ENCODE measurements at places on chromosomes 12 and 14.

DNA sequence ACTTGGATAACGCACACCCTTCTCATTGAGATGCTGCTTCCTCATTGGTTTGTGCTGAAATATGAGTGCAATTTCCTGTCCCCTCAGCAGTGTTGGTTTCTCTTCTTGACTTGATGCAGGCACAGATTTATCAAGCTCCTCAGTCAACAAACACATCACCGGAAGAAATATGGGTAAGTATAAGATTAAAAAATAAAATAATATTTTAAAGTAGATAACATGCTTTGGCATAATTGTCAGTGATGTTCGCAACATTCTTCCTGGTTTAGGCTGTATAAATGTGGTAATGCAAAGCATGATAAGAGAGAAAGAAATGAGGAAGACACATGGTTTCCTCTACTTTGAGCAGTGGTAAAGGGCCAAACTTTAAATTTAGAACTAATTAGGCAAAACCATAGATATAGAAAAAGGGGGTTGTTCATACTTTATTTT, at the start of gene GPR65:
Gene GPR65, plus strand, starts transcription at position 86 of the 432 bp plus-strand sequence. CDS start 5,713 bp downstream, outside the sequence.
- DNase-seq: no peak

DNA sequence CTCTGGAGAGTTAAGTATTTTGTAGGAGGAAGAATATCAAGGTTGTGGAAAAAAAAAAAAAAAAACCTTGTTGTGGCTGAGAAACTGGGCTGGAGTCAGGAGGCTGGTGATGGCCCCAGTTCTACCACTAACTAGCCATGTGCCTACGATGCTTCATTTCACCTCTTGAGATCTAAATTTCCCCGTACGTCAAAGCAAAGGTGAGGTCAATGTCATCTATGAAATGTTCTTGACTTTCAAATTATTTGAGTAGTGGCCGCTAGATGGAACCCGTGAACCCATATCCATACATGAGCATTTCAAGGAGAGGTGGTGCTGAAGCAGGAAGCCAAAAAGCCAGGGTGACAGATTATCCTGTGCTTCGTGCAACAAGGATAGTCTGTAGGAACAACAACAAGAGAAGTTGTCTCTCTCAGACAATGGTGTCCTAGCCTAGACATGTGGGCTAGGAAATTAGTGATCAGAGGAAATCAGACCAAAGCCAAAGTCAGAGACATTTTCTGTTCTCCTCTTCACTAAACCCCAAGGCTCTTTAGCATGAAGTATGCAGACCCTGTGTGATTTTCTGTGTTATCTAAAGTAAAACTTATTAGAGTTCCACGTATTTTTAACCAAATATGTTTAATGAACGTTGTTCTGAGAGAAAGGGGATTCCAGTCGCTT, 95.5 kb upstream of the ETV6 start:
- no peak for DNase-seq

DNA sequence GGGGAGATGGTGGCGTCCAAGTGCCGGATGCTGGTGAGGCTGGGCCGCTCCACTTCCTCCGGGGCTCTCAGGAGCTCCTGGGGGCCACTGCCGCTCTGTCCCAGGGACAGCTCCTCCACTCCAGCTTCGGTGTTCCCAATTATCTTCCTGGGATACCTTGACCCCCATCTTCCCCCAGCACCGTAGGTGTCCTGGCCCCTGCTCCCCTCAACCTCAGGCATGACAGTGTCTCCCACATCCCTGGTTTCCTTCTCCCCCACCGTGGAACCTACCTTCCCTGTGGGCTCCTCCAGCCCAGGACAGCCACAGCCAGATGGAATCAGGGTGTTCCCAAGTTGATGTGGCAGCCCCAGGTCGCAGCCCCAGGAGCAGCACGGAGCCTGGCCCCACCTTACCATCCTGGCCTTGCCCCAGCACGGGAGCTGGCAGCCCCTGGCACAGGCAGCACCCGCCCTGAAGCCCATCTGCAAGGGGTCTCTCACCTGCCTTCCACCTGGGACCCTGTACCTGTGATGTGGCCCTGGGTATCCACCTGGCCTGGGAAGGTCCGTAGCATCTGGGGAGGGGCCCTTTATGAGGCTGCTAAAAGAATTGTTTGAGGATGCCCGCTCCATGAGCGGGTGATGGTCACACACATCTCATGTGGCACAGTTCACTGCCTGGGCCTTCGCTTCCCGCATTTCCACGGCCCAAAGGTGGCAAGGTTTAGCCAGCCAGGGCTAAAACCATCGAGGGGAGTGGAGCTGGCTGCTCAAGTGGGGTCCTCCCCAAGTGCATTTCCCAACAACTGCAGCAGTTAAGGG, 4.1 kb downstream of the TMEM121 start:
- DNase-seq: no peak

GRCh38 chr12:130514149-130514551, 176.5 kb downstream of the PIWIL1 start:
- DNase-seq: no peak

DNA sequence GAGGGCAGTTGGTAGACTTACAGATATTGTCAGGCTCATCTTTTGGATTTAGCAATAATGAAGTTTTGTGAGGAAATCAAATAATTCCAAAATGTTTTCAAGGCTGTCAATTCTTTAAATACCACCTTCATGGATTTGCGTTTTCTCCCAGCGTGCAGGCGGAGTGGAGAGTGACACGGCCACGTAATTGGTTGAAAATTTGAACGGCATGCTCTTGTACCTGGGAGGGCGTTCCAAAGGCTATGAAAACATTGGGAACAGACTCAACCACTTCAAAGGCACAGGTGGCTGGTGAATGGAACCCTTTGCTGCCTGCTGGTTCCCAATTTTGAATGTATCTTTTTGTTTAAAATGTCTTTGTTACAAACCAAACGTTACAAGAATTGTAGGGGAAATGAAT, 12.4 kb downstream of the SMIM41 start:
- no peak for DNase-seq

- DNase-seq: no peak
Observed at GRCh38 chr12:53227341-53227740, 4.7 kb downstream of the RARG start.

- DNase-seq: no peak
Observed at GRCh38 chr12:99758997-99759396, 111.4 kb downstream of the GARIN6 start.

DNA sequence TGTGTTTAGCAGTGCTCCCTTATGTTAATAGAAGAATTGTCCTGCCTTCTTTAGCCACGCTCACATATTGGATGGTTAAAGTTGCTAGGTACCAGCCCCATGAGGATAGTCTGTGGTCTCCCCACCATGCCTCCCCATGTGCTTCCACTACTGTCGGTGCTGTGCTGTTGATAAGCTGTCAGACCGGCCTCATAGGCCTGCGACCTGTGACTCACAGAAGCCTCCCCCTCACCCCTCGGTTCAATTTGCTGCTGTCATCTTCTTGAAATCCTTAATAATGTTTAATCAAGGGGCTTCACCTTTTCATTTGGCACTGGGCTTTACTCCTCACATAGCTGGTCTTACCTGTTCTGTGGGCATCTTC, 227.2 kb downstream of the NPAS3 start:
- DNase-seq: no peak

- no peak for DNase-seq
Observed at GRCh38 chr12:713281-713875, 39.0 kb upstream of the WNK1 start.

DNA sequence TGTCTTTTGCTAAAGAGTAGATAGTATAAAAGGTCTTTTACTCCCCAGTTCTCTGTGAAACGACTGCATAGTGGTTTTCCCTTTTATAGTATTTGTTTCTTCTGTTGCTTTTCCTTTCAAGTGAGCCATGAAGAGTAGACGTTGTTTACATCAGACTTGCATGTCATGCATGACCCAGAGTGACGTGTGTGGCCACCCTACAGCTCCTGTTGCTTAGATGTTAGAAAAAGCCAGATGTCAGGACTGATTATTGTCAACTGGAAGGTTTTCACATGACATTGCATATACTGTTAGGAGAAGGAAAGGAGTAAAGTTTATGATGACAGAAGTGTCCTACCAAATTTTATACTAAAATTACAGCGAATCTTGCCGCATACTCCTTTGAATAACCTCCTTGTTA, 1.3 kb upstream of the RD3L start:
- no peak for DNase-seq

GRCh38 chr12:95959107-95959506, 16.0 kb downstream of the AMDHD1 start:
- DNase-seq: no peak

GRCh38 chr12:198705-199104, 15.3 kb downstream of the SLC6A12 start:
- DNase-seq: no peak

- DNase-seq: no peak
Observed at GRCh38 chr12:102052192-102053061, 9.4 kb downstream of the WASHC3 start.

GRCh38 chr12:51262758-51263177, 7.4 kb downstream of the SMAGP start:
- no peak for DNase-seq

- no peak for DNase-seq
Observed at GRCh38 chr12:103392722-103393121, 103.0 kb downstream of the C12orf42 start.

GRCh38 chr14:68238976-68239375, 419.4 kb downstream of the RAD51B start:
- DNase-seq: no peak

GRCh38 chr12:65651060-65651459, 173.2 kb upstream of the HMGA2 start:
- no peak for DNase-seq

GRCh38 chr12:101297661-101298060, 17.8 kb downstream of the UTP20 start:
- no peak for DNase-seq

All from stimulated activated CD4-positive, alpha-beta T cell treated with anti-CD3 and anti-CD28 coated beads, TNF-alpha, amount 100 ng/mL, for 1 hour (primary cell).